Right renal pelvis (tissue), 4 donors: ENCODE measurements at places on chromosomes 3 and 15.

DNA sequence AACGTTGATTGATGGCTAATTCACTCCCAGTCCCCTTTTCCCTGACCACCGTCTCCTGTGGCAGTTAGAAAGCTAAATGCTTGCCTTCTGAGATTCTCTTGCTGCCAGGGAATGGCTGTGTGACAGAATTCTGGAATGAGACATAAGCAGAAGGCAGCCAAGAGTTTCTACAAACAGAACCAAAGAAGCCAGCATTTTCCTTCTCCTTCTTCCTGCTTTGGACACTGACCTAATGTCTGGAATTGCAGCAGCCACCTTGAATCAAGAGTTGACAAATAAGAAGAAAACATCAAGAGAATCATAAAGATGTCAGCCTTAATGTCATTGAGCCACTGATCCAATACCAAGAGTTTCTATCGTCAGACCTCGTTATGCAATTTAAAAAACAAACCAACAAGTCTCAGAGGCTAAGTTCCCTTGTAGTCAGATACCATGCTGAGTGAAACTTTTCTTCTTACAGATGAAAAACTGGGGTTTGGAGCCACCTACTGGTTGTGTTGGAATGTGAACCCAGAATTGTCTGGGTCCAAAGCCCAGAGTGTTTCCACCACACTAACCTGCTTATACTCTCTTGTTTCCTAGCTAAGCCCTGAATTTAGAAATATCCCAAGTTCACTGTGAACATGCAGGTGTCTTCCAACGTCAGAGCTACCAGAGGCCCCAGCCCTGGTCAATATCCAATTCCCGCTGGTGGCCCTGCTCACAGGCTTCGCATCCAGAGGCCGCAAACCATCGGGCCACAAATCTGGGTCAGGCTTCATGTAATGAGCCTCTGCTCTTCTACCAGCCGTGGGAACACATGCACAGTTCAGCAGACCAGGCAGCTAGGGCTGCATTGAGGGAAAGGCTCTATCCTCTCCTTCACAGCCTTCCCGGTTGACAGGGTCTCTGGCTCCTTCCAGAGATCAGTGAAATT lies 42.5 kb downstream of the MCF2L2 start:
- peak; percentile 58 for DNase-seq

DNA sequence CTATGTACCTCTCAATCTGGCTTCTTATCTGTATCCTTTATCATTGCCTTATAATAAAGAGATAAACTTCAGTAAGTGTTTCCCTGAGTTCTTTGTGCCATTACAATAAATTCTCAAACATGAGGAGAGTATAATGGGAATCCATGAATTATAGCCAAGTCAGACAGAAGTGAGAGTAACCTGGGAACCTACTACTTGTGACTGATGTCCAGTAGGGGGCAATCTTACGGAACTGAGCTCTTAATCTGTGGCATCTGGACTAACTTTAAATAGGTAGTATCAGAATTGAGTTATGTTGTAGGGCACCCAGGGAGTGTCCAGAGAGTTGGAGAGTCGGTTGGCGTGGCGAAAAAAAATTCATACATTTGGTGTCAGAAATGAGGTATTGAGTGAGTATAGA lies 542.6 kb downstream of the ZBBX start:
- no peak for DNase-seq

DNA sequence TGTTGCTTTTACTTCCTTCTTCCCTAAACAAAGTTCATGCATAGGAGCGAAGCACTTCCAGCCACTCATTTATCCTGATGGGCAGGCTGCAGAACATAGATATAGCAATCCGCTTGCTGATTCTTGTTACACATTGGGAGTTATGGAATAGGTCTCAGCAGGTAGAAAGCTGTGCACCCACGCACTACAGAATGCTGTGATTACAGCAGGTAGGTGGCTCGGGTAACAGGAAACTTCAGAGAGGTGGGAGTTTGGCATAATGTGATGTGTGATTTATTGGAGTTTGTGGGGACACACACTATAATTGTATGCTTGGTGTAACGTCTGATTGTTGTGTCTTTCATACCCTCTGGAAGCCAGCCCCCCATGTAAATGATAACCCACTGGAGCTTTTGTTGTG lies 99.2 kb upstream of the MEIS2 start:
- no peak for DNase-seq

DNA sequence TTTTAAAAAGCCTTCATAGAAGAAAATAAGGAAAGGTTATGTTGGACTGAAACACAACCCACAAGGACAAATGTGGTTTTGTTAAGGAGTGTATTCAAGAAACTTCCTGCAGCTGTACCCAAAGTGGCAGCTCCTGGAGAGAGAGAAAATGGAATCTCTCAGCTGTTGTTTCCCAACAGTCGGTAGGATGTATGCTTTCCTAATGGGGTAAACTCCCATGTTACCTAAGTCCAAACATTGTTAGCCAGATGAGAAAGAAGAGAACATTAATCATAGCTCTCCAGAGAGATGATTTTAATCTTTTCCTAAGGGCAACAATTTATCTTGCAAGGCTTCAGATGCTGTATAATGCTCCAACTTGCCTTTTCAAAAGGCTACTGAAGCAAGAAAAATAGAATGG lies 22.6 kb upstream of the TEX9 start:
- DNase-seq, result no peak

DNA sequence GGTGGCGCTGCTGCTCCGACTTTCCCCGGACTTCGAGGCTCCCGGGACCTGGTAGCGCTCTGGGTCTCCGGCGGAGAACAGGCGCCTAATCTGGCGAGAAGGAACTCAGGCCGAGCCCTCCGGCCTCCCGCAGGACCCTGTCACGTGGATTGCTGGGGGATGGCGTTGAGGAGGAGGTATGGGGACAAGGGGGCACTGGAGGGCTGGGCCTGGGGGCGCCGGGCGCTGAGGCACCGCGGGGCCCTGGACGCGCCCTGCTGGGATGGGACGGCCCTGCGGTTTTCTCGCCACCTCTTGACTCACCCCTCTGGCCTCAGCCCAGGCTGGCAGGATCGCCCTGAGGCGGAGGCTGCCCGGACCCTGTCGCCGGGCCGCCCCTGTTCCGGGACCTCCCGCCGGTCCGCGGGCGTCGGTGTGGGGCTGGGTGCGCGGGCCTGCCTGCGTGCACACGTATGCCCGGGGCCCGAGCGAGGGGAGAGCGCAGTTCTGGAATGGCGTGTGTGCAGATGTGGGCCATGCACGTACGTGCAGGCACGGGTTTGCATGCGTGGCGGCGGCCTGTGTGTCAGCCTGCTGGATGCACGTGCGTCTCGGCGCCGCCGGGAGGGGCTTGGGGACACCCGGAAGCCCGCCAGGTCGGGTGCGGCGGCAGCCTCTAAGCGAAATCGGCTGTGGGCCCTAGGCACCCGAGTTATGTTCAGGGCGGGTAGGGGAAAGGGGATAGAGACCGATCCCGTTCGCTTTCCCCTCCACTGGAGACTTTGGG lies 752 bp downstream of the C15orf39 start:
- no peak for DNase-seq

- DNase-seq, result no peak
Observed at GRCh38 chr3:188524052-188524451, 370.1 kb downstream of the LPP start.

GRCh38 chr3:35438101-35438500 lies 201.2 kb upstream of the ARPP21 start:
- no peak for DNase-seq

- peak; percentile 48 for DNase-seq
Observed at GRCh38 chr3:46998121-46998851, 18.8 kb downstream of the NBEAL2 start.

GRCh38 chr15:101461097-101461496 lies 28.4 kb downstream of the PCSK6 start:
- no peak for DNase-seq

GRCh38 chr15:96324940-96325540 lies 5.5 kb upstream of the NR2F2 start:
- DNase-seq, result peak; percentile 18
